Endothelial cell (in vitro differentiated cells): ENCODE measurements at places on chromosomes 11 and 22.
A peak's percentile ranks its signal among the peaks of the same experiment; 100 is the strongest.

DNA sequence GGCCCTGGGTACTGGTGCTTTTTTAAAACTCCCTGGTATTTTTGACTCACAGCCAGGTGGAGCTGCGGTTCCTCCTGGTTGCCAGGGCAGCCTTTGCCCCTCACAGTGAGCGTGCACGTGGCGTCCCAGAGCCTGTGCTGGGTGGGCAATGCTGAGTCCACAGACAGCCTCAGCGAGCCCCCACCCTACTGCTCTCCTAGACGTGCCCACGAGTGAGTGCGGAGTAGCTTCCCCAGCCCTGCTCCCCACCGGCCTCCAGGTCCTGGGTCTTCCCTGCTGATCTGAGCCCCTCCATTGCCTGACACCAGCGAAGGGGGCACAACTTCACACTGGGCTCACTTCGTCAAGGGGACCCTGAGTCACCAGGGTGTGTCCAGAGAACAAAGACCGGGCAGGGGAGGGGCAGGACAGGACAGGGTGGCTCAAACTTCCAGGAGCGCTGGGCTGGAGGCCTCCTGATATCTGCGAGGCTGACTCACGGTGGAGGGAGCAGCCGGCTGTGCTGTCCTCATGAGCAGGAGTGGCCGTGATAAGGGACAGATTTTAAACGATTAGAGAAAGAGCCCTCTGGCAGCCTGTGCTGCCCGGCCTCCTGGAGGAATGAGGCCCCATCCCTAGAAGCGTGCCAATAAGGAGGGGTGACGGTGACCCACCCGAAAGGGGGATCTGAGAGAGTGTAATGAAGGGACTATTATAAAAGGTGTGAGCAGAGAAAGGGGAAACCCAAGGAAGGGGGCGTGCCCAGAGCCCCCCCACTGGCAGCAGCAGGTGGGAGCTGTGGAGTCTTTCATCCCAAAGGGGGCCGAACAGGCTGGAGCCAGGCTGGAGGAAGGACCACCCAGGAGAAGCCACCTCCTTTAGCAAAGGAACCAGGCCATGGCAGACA is 129.3 kb upstream of the FGF3 start:
- H3K4me3 ChIP-seq: no peak overlapping the region
- no peak overlapping the region for H3K27ac ChIP-seq
- peaks cover 9% of the 10 kb centered on the region for H3K27me3 ChIP-seq
- H3K36me3 ChIP-seq: peaks cover 4% of the 10 kb centered on the region
- DNase-seq: no peak
- no peaks in the 10 kb centered on the region for H3K4me1 ChIP-seq

DNA sequence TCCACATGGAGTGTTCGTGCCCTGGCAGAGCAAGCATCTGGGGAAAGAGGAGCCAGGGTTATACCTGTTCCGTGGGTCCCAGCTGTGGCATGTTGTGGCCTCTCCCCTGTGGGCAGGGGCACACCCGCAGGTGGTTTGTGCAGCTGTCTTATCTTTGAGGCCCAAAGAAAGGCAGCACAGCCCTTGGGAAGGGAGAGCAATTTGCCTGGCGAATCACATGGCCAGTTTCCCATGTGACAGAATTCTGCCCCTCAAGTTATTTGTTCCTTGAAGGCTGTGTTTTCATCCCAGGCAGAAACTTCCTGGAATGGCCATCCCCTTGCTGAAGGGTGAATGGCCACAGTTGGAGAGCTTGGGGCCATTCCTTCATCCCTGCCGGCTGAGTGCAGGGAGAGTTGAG is 16.4 kb upstream of the COX8A start:
- H3K27ac ChIP-seq: no peak overlapping the region
- H3K27me3 ChIP-seq: peaks cover 13% of the 10 kb centered on the region
- no peak overlapping the region for H3K4me3 ChIP-seq
- no peaks in the 10 kb centered on the region for H3K4me1 ChIP-seq

GRCh38 chr22:39149915-39150847 is 2.3 kb downstream of the CBX7 start:
- H3K36me3 ChIP-seq: peaks cover 4% of the 10 kb centered on the region
- H3K4me3 ChIP-seq: no peak overlapping the region
- H3K27me3 ChIP-seq: peaks cover 9% of the 10 kb centered on the region
- no peak for DNase-seq
- H3K27ac ChIP-seq: no peak overlapping the region

DNA sequence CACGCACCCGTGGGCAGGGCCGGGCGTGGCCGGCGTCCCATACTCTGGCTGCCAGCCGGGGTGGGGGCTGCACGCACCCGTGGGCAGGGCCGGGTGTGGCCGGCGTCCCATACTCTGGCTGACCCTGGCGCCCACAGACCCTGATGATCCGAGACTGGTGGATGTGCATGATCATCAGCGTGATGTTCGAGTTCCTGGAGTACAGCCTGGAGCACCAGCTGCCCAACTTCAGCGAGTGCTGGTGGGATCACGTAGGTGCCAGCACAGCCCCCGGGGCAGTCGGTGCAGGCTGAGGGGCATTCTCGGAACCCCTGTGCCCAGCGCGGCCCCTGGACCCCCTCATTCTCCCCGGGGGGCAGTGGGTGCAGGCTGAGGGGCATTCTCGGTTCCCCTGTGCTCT is 19.0 kb downstream of the RNH1 start:
- no peak for DNase-seq
- H3K27me3 ChIP-seq: peaks cover 7% of the 10 kb centered on the region
- peaks cover 8% of the 10 kb centered on the region for H3K36me3 ChIP-seq

- peaks cover 35% of the 10 kb centered on the region for H3K4me1 ChIP-seq
- no peak for DNase-seq
- no peak overlapping the region for H3K4me3 ChIP-seq
Observed at GRCh38 chr11:82996966-82997606, 74.6 kb downstream of the RAB30 start.

DNA sequence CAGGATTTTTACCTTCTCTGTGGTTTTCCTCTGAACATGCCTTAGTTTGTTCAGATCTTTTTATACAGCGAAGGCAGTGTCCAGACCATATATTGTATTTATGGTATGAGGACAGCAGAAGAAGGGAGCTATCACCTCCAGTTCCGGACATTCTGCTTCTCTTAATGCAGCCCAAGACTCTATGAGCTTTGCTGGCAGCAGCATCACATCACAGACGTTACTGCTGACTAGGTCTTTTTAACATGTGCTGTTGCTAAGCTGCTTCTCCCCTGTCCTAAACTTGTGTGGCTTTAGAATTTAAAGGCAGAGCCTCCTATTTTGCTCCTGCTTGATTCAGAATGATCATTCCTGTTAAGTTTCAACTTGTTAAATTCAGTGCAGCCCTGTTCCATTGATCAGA is 13.4 kb downstream of the MICAL2 start:
- H3K27me3 ChIP-seq: peaks cover 14% of the 10 kb centered on the region
- no peak overlapping the region for H3K4me3 ChIP-seq
- peaks cover 52% of the 10 kb centered on the region for H3K4me1 ChIP-seq
- H3K36me3 ChIP-seq: peaks cover 9% of the 10 kb centered on the region
- DNase-seq: no peak

DNA sequence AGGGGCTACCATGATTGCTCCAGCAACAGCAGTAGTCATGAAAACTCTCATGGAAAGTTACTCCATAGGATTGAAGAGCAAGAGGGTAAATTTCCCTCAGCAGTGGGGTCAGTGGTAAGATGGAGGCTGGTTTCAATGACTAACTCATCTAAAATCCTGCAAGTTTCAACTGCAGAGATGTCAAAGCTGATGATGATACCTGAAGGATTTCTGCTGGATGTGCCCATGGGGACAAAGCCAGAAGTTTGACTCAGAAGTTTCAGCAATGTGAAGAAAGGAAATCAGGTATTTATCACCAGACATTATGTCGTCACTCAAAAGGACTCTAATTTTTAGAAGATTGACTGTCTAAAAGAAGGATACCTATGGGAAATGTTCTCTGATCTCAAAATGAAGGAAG is 29.1 kb downstream of the RAB38 start:
- peaks cover 6% of the 10 kb centered on the region for H3K36me3 ChIP-seq
- no peak for DNase-seq
- H3K27ac ChIP-seq: no peak overlapping the region
- no peak overlapping the region for H3K4me3 ChIP-seq
- H3K4me1 ChIP-seq: peaks cover 10% of the 10 kb centered on the region

GRCh38 chr22:43182118-43182517 is 4.8 kb downstream of the TTLL12 start:
- H3K27ac ChIP-seq: no peak overlapping the region
- H3K4me1 ChIP-seq: peaks cover 9% of the 10 kb centered on the region

DNA sequence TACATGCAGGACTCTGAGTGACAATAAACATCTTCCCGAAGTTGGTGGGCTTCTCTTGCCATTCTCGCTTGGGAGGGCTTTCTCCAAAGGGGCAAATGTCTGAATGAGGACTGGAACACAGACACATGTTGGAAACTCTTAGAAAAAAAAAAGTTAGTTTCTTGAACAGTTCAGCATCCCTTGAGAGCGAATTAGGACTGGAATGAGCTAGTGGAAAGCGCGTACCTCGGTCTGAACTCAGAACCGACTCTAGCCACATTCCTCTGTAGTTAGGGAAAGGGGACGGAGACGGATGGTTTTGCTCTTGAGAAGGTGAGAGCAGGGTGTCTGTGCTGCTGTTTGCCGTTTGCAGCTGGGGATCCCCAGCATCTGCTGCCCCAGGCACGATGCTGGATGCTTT is 517.3 kb downstream of the TBC1D22A start:
- H3K36me3 ChIP-seq: peaks cover 40% of the 10 kb centered on the region
- H3K4me3 ChIP-seq: no peak overlapping the region
- no peak overlapping the region for H3K27ac ChIP-seq
- H3K27me3 ChIP-seq: peaks cover 13% of the 10 kb centered on the region
- no peaks in the 10 kb centered on the region for H3K4me1 ChIP-seq

GRCh38 chr11:117128289-117128688 is 15.8 kb upstream of the PAFAH1B2 start:
- H3K4me1 ChIP-seq: no peaks in the 10 kb centered on the region
- no peak overlapping the region for H3K27ac ChIP-seq
- no peak overlapping the region for H3K4me3 ChIP-seq
- H3K36me3 ChIP-seq: no peaks in the 10 kb centered on the region
- DNase-seq: no peak

DNA sequence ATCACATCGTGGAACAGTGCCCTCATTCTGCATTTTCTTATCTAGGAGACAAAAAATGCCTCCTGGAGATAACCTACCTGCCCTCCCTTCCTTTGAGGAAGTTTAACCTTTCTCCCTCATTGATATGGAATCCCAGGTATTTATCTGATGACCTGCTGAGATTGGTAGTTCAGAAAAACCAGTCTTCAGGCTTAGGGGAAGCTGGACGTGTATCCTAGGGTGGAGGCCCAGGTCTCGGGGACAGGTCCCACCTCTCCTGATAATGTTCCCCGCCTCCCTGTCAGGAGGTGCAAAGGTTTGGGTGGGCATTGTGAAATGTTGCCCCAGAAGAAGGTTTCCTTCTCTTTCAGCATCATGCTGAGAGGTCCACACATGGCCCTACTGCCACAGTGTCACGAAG is 186.9 kb upstream of the NAV2 start:
- peaks cover 2% of the 10 kb centered on the region for H3K27me3 ChIP-seq
- H3K36me3 ChIP-seq: no peaks in the 10 kb centered on the region
- no peak for DNase-seq
- H3K4me3 ChIP-seq: no peak overlapping the region
- H3K4me1 ChIP-seq: no peaks in the 10 kb centered on the region

DNA sequence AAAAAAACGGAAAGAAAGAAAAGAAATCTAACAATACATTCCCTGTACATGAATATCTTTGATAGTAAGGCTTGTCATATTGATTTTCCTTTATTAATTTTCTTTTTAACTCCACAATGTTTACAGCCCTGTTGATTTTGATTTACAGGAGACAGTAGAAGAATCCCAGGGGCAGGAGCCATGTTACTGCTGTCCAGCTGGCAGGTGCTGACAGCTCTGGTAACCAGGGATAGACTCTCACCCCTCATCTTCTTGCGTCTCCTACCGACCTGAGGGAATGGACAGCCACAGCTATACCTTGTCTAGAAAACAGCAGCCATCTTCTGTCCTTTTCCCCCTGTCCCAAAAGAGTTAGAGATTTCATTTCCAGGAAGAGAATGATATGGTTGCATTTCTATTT is 37.4 kb downstream of the PRDM10 start:
- H3K4me3 ChIP-seq: no peak overlapping the region
- no peaks in the 10 kb centered on the region for H3K36me3 ChIP-seq
- H3K4me1 ChIP-seq: no peaks in the 10 kb centered on the region
- peaks cover 2% of the 10 kb centered on the region for H3K27me3 ChIP-seq
- H3K27ac ChIP-seq: no peak overlapping the region
- no peak for DNase-seq

DNA sequence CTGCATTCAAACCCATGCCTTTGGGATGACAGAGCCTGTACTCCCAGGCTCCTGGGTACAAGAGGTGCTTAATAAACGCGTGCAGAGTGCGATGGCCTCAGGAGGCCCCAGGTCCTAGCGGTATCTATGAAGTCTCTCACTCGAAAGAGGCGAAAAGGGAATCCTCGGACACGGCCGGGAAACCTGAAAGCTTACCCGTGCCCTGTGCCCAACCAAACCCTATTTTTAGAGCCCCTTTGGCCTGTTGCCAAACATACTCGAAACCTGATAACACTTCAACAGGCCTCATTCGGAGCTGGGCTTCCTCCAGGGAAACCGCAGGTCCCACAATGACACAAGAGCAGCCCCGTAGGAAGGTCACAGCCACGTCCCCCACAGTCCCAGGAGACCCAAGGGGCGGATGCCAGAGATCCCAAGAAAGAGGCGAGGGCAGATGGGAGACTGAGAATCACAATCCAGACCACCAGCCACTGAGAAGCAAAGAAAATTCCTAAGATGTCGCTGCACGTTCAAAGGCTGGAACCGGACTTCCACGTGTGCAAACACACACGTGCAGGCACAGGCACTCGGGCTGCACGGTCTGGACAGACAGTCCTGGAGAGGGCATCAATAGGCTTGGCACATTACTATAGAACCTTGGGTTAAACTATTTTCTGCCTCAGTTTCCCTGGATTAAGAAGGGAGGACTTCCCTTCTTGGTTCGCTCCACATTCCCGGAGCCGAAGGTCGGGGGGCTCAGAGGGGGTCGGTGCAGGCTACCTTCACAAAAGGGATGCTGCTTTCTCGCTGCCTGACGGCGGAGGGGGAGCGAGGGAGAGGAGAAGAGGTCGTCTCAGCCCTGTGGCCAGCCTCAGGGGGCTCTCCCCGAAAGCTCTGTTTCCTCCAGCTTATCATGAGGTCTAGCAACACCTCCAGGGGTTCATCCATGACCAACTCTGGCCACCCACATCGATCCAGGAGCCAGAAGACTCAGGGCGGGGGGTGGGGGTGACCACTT is 8.2 kb downstream of the PDGFB start:
- peaks cover 28% of the 10 kb centered on the region for H3K36me3 ChIP-seq
- H3K27ac ChIP-seq: peak overlapping the region; percentile 92
- H3K4me1 ChIP-seq: peaks cover 59% of the 10 kb centered on the region
- H3K4me3 ChIP-seq: peak overlapping the region; percentile 82

- no peak for DNase-seq
- H3K4me1 ChIP-seq: peaks cover 2% of the 10 kb centered on the region
Observed at GRCh38 chr11:78740199-78741071, 165.8 kb upstream of the NARS2 start.

DNA sequence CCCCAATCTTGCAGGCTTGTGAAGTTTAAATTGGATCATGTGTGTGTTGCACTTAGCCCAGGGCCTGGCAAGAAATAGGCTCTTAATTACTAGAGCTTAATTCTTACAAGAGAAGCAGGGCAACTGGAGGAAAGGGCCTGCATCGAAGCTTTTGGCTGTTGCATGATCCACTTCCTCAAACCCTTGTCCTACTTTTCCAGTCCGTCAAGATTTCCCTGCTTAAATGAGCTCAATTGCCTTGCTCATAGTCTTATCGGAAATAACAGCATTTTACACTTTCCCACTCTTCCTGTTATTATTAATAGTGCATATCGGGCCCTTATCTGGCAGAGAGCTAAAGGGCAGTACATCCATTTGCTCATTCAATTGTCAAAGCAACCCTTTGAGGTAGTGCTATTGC is 18.1 kb downstream of the DTX4 start:
- H3K27me3 ChIP-seq: peaks cover 2% of the 10 kb centered on the region
- no peak for DNase-seq
- peaks cover 67% of the 10 kb centered on the region for H3K36me3 ChIP-seq
- no peak overlapping the region for H3K27ac ChIP-seq
- H3K4me1 ChIP-seq: peaks cover 9% of the 10 kb centered on the region
